BJ (cell line): ENCODE measurements at places on chromosomes 7 and 10.

DNA sequence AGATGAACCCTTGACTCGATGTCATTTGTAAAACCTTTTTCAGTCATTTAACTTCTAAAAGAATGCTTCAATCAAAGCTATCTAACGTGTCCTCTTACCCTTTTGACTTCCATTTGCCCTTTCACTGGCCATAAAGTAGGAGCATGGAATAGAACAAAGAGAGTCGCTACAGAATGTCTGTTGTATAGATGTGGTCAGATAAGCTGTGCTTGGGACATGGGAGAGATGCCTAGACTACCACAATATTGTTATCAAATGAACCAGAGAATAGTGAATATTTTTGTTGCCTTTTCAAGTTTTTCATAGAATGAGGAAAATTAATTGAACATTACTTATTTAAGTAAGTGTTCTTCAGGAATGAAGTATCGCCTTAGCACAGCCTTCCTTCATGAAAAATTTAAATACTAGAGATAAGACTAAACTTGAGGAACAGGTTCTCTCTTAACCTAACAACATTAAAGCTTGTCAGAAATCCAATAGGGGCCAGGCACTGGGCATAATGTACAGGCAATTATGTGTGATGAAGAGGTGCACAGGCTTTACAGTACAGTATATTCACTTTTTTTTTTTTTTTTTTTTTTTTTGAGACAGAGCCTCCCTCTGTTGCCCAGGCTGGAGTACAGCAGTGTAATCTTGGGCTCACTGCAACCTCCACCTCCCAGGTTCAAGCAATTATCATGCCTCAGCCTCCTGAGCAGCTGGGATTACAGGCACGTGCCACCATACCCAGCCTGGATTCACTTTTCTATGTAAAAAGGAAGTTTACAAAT is 7.5 kb upstream of the KMT2E start:
- no peak for DNase-seq

- DNase-seq = no peak
These were observed 75.3 kb upstream of the DNAAF5 start for GRCh38 chr7:651032-651728.

- no peak for DNase-seq
These were observed 97.7 kb upstream of the PCBD1 start for GRCh38 chr10:70985824-70986622.

GRCh38 chr7:64637521-64638445 is 28.1 kb upstream of the ZNF107 start:
- no peak for DNase-seq

- no peak for DNase-seq
These were observed 59.9 kb upstream of the TM9SF3 start for GRCh38 chr10:96646751-96647166.

DNA sequence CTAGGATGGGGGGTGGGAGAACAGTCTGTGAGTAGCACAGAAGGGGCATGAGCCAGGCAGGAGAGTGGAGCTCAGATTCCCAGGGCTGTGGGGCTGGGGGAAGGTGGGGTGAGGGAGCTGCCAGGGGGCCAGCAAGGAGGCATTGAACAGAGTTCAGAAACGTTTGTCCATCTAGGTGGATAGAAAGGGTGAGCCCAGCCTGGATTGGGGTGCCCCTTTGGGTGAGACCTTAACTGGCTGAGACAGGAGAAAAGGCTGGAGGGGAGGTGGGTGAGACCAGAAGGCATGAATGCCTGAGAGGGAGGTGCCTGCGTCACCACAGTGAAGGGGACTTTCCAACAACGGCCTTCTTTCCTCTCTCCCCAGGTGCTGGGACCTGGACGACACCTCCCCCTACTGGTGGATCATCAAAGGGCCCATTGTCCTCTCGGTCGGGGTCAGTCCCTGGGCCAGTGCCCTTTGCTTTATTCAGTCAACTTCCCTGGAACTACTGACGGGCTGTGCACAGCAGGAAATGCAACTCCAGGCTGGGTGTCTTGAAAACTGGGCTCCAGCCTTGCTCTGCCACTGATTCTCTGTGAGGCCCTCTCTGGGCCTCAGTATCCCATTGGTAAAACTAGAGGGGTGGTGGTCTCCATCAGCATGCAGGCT is 11.0 kb downstream of the GHRHR start:
- no peak for DNase-seq

DNA sequence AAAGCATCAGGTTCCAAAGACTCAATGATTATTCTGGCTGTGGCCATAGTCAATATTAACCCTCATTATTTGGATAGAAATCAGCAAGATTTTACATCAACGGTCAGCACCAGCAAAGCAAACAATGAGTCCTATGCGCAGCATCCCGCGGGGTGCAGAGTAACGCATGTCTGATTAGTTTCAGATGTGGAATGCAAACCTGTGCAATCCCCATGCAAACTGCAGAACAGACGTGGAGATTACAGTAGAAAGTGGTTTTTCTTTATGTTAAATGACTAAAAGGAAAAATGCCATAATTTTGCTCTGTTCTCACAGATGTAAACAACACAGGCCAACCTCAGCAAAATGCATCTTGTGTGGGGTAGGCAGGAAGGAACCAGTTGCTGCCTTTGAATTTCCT is 258.1 kb upstream of the GRB10 start:
- no peak for DNase-seq

DNA sequence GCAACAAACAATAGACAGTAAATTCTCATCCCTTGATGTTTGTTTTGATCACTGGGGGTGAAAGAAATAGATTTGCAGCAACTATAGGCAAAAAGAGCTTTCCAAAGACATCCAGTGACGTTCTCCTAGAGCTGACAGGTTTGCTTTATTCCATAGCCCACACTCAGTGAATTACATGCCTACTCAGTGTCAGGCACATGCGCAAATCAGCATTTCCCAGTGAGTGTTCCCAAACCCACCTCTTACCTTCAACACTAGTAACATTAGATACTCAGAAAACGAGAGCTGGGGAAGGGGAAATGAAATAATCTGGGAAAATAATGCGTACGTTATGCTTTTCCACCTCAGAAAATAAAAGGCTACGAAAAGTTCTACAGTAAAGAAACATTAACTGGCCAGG is 144.1 kb downstream of the CPEB3 start:
- no peak for DNase-seq

DNA sequence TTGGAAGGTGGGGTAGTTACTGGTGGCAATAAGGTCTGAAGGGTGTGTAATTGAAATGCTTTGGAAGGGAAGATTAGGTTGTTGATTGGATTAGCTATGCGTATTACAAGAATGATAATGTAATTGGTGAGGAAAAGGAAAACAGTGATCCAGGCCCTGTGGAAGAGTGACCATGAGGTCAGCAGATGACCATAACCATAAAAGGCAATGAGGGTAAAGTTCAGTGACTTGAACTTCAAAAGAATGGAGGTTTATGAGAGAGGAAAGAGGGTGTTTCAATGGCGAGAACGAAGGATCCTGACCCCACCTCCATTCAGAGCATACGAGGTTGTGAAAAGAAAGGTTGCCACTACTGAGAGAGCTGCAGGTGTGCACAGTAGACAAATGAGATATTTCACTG is 439.7 kb downstream of the CCSER2 start:
- no peak for DNase-seq

DNA sequence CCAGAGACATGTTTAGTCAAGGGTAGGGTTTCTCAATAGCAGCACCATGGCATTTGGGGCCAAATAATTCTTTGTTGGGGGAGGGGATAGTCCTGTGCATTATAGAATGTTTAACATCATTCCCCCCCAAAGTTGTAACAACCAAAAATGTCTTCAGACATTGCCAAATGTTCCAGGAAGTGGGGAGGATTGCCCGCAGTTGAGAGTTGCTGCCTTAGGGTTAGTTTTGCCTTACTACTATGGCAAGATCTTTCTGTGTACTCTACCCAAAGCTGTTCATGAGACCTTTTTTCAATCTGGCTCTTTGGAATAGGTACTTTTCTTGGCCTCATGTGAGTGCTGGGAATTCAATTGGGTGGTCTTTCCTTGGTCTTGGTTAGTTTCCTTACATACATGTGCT is 34.1 kb downstream of the SAMD8 start:
- no peak for DNase-seq

GRCh38 chr10:68046642-68047041 is 28.4 kb downstream of the HERC4 start:
- no peak for DNase-seq

GRCh38 chr7:37545619-37546534 is 97.2 kb upstream of the ELMO1 start:
- DNase-seq = no peak

DNA sequence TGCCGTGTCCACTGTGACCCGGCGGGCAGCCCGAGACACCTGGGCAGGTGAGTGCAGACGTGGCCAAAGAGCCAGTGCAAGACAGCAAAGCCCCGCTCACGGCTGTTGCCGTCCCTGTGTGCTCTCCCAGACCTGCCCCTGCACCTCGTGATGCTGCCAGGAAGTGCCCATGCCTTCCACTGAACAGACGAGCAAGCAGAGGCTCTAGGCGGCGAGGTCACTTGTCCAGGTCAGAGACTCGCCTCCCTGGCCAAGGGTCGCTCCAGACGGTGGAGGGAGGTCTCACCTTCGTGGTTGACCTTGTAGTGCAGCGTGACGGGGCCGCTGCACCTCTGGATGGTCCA is 78.2 kb upstream of the GNA12 start:
- no peak for DNase-seq

- DNase-seq = no peak
These were observed 40.8 kb upstream of the LOXL4 start for GRCh38 chr10:98308669-98309365.

GRCh38 chr10:86108696-86109095 is 257.9 kb downstream of the GRID1 start:
- DNase-seq = no peak

DNA sequence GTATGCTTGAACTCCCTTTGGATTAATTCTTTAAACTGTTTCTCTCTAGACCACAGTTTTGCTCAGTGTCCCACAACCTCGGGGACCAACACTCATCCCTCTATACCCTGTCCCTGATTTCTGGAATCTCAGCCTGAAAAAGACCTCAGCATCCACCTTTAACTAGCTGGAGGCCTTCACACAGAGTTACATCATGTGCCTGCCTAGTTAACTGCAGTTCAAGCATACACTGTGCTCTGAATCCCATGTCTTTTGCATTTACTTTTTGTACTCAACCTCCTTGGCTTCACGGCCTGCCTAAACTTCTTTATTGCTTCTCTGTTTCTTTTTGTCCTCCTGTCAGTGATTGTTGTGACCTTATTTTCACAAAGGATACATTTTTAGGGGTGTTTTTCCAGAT is 66.7 kb downstream of the PRKG1 start:
- no peak for DNase-seq

DNA sequence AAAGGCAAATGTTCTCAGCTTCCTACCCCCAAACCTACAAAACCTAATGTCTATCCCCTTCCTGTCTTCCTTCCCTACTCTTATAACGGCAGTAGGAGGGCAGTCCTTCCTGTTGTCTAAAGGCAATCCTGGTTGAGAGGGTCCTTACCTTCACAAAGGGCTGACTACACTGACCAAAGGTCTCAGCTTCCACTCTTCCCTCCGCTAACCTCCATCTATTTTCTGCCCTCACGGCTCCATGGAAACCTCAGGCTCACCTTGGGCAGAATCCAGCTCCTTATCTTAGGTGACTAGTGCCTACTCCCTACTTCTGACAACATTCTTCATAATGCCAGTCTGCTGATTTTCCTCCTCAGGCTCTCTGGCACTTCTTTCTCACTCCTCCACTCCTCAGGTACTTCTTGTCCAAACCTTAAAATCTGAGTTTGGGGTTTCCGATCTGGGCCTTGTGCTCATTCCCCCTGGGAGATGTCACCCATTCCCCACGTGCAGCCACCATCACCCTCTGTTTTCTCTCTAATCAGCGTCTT is 542 bp downstream of the FBXL13 start:
- DNase-seq = no peak

DNA sequence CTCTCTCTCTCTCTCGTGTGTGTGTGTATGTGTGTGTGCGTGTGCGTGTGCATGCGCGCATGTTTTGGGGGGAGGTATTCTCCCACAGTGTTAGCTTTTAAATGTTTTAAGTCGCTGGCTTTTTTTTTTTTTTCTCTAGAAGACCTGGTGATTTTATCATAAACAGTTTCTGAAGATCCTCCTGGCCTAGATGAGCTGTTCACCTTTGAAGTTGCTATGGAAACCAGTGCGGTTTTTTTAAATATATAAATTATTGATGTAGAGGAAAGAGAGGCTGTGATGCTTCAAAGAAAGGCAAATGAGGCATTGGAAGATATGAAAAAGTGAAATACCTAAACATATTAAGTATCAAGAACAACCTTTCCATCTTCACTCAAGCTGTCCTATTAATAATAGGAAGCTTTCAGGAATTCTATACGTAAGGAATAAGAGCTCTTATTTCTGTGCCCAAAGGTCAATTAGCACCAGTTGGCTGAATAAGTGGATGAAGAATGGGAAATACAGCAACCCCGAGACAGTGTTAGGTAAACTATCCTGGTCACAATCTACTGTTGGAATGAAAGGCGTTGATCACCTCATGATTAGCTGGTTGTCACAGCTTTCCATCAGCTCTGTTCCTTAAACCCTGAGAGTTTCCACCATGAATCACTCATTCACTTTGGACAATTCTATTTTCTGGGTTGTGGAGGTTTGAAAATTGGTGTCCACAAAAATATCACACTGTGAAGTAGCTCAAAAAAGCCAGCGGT is 66.5 kb upstream of the SLC35G1 start:
- no peak for DNase-seq

- no peak for DNase-seq
These were observed 8.0 kb downstream of the DNAJC1 start for GRCh38 chr10:21995557-21995956.

GRCh38 chr10:74122060-74122459 is 28.6 kb downstream of the AP3M1 start:
- DNase-seq = no peak

DNA sequence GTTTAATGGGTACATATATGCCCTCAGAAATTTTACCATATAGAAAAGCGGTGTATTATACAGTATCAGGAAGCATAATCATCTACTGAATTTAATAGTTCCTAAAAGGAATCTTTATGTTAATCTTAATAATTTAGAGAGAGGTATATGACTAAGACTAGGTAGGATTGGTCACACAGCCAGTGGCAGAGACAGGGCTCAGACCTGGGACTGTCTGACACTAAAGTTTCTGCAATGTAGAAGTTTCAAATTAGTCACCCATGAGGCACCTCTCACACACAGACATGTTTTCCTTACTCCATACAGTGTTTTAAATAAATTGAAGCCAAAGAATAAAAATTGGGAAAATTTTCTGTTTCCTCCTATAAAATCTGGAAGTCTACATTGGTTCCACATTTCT is 72.8 kb upstream of the ADRA2A start:
- no peak for DNase-seq

DNA sequence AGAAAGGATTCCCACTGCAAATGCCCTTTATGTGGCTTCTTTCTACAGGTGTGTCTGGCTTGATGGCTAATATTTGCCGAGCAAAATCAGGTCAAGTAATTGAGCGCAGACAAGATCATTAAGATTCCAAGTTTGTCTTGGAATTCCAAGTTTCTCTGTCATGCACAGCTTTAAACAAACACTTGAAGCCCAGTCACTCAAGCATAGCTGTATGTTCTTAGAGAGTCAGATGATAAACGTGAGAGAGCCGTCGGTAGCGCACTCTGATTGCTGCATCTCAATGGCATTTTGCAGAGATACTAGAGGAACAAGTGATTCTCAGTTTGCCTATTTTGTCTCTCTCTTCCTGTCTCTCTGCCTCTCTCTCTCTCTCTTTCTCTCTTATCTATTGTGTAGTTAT is 658 bp downstream of the DMBT1 start:
- no peak for DNase-seq
